SIG-M5 (cell line): ENCODE measurements at places on chromosomes 1 and 21.

DNA sequence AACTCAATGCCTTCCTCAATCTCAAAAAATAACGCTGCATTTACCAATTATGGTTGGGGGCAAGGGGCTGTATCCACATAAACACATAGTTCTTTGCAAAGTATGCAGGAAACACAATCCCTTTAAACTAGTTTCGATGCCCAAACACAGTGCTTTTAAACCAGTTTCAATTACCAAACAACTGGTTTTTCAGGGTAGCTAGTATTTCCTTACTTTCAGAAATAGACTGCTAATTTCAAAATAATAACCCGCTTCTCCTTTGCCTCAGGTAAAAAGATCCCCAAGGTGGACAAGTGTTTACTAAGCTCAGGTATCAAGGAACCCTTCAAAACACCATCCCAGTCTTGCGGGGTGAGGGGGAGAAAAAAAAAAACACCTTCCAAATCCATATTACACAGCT is 2.8 kb downstream of the SIPA1L2 start:
- DNase-seq: no peak

- no peak for DNase-seq
Measured at GRCh38 chr1:212858461-212859265, 588 bp downstream of the FLVCR1 start.

GRCh38 chr21:38752051-38752505 is 53.7 kb upstream of the ETS2 start:
- DNase-seq: no peak

DNA sequence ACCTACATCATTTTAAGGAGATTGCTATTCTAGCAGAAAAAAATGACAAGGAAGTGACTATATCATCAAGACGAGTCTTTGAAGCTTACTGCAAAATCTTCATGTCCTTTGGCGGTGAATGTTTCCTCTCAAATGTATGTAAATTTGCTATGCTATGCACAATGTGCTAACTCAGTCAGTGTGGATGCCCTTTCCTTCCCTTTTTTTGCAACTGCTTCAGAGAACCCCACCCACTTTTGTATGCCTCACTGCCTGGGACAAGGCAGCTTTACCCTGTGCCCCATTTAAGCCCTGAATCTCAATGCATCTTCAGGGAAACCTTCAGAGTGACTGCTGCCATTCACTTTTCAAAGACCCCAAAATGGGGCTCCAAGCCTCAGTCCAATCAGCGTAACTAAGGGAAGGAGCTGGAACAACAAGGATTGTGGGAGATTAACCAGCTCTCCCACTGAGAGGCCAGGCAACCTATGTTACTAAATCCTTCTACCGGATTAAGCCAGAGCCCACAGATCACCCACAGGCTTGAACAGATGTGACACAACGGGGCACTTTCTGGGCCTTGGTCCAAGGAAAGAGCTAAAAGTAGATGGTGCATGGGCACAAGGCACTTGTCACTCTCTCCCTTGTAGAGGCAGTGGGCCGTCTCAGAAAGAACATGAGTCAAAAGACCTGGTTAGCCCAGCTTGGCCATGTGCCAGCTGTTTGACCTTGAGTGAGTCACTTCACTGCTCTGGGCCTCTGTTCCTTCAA is 154.4 kb downstream of the PLPP3 start:
- DNase-seq: no peak

GRCh38 chr1:7400566-7400965 is 370.5 kb upstream of the VAMP3 start:
- DNase-seq: no peak

GRCh38 chr1:204154568-204155255 is 2.9 kb upstream of the ETNK2 start:
- no peak for DNase-seq

GRCh38 chr1:183355181-183355580 is 63.0 kb downstream of the NMNAT2 start:
- no peak for DNase-seq

GRCh38 chr21:15653710-15654109 is 76.1 kb upstream of the USP25 start:
- no peak for DNase-seq

DNA sequence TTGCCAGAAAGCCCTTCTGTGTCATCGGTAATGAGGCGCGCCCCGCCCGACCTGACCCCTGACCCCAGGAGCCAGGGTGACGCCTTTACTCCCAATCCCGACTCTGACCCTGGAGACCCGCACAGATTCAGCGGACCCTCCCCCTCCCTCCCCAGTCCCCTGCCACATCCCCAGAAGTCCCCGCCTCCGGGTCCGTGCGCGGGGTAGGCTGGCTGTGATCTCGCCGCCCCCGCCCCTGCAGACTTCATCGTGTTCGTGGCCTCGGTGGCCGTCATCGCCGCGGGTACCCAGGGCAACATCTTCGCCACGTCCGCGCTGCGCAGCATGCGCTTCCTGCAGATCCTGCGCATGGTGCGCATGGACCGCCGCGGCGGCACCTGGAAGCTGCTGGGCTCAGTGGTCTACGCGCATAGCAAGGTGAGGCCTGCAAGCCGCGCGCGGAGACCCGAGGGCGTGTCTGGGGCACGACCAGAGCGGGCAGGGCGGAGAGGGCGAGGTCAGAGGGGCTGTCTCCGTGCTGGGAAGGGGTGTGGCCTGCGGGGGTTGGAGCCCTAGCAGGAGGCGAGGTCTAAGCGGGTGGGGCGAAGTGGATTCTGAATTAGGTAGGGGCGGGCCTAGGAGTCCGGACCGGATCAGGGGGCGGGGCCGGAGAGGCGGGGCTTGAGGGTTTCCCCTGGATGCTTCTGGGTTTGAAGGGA is 34.8 kb downstream of the KCNQ4 start:
- DNase-seq: no peak

DNA sequence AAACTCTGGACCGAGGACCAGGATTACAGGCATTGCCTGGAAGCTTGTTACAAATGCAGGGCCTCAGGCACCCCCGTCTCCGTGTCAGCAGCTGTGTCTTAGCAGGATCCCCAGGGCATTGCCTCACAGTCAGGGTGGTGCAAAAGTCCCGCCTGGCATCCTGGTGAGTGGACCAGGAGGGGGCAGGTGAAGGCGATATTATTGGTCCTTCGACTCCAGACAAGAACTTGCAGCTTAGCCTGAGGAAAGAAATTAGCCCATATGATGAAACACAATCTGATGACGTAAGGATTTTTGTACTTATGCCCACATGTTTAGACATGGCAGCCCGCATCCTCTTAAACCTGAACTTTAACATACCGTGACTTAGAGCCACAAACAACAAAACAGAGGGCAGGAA is 40.8 kb downstream of the RSPH1 start:
- no peak for DNase-seq

- no peak for DNase-seq
Measured at GRCh38 chr1:16195518-16195905, 16.9 kb downstream of the ARHGEF19 start.

DNA sequence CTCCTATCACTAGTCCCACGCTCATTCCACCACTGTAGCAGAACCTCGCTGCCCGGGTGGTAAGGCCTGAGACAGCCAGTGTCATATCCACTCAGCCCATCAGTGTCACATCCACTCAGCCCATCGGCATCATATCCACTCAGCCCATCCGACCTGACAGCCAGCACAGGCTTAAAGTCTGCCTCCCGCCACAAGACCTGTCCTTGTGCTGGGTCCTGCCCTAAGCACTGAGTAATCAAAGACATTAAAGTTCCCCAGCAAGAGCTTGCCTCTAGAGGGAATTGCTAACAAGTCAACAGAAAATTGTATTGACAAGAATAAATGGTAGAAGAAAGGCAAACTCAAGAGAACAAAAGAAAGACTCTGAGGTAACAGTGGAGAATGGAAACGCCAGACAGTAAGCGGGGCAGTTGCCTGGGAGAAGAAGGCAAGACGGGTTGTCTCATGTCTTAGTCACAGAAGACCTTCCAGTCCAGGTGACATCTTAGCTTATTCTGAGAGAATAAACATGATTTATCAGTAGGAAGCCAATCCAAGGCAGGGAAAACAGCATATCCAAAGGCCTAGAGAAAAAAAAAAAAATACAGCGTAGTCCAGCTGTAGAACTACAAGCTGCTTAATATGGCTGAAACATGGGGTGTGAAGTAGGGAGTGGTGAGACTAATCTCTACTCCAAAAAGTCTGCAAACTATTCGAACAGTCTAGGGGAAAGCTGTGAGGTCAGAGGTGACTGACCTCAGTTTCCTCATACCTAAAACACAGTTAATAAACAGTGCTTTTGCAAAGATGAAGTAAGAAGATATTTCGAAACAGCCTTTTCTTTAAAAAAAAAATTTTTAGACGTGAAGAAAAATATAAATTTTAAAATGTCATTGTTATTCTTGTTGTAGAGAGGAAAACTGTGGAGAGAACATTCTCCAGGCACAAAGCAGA is 1.1 kb downstream of the ITLN1 start:
- no peak for DNase-seq

GRCh38 chr1:111733992-111734341 is 5.2 kb downstream of the INKA2 start:
- DNase-seq: no peak

DNA sequence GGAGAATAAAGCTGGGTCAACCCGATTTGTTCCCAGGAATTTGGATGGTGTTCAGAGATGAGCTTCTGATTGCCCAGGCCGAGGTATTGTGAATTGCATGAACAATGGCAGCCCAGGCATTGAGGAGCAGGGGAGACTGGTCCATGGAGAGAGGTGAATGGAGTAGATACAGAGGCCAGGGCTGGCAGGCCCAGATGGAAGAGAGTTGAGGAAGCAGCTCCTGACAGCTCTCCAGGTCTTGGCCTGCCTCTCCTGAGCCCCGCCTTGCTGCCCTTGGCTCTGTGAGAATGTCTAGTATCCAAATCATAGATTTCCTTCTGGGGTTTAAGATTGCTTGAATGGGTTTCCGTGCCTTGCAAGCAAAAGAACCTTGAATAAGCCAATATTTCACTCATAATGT is 11.5 kb downstream of the ABCA4 start:
- no peak for DNase-seq

GRCh38 chr1:40868051-40868723 is 6.0 kb upstream of the CITED4 start:
- no peak for DNase-seq

GRCh38 chr1:78440381-78440793 is 50.4 kb upstream of the PTGFR start:
- no peak for DNase-seq

DNA sequence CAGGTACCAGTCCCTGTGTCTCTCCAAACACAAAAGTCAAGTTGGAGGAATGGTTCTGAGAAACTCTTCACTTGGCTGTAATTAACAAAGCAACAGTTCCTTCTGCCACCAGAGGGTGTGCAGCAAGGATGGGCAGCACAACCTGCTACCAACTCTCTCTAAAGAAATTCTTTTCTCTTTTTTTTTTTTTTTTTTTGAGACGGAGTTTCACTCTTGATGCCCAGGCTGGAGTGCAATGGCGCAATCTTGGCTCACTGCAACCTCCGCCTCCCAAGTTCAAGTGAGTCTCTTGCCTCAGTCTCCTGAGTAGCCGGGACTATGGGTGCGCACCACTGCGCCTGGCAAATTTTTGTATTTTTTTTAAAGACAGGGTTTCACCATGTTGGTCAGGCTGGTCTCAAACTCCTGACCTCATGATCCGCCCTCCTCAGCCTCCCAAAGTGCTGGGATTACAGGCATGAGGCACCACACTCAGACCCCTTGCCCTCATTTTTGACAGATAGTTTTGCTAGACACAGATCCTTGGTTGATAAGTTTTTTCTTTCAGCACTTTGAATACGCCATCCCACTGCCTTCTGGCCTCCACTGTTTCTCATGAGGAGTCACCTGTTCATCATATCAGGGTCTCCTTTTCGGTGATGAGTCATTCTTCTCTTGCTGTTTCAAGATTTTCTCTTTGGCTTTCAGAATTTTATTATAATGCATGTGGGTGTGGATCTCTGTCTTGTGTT is 12.1 kb upstream of the DEGS1 start:
- no peak for DNase-seq

- no peak for DNase-seq
Measured at GRCh38 chr1:247337250-247337746, 5.6 kb upstream of the ZNF496 start.

DNA sequence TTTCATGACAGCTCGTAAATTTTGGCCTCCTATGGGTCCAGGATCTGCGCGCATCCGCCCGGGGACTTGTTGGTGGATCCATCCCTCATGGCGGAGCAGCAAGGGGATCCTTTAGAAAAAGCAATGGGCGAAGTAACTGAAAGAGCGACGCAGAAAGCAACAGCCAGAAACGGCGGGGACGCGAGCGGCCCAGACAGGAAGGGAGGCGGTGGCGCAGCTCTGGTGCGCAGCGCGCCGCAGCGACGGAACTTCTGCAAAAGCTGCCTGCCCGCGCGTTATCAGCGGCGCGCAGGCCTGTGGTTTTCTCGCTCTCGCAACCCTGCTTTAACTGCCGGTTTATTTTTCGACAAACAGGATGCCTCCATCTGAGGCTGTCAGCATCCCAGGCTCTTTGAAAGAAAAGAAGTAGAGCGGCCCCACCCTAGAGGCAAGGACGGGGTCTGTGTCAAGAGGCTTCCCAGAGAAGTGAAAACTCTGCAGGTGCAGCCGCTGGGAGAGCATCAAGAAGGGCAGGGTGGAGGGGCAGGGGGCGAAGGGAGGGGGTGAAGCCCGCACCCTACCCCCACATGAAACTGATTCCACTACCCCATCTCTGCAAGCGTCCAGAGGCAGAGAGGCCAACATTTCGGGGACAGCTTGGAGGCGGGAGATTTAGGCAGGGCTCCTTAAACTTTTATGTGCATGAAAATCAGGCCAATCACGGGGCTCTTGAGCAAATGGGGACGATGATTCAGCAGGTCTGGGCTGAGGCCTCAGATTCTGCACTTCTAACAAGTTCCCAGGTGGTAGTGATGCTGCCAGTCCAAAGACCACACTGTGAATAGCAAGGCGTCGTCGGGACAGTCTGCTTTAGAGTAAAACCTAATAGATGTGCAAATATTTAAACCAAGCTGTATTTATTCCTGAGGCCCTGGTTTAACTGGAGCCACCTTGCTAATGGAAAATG is 22.2 kb downstream of the RUNX1 start:
- peak; percentile 96 for DNase-seq

DNA sequence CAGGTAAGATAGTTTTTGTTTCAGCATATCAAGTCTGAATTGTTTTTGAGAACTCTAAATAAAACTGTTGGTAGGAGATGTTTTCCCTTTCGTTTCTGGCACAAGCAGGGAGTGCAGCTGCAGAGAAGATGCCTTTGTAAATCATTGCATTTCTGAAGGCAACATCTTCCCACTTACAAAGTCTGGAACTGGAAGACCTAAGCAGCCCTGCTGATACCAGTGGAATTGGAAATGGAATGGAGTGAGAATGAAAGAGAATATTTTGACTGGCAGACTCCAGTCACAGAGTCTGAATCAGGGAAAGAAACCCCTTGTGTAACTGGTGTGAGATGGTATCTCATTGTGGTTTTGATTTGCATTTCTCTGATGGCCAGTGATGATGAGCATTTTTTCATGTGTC is 815.6 kb downstream of the LTN1 start:
- DNase-seq: no peak

DNA sequence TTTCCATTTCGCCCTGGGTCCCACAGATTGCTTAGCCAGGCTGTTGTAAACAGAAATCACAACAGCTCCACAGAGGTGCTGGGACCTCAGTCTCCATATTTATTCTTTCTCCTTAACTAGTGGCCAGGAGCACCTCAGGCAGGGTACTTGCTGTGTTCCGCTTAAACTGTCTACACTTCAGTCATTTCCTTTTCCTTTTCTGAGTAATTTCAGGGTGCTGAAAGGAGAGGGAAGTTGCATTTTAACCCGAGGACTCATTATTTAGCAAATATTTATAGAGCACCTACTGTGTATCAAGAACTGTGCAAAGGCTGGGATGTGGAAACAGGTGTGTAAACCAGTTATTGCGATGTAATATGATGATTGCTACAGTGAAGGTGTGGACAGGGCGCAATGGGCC is 41.9 kb downstream of the ACP6 start:
- DNase-seq: no peak
